CD4-positive, alpha-beta T cell treated with Interleukin-4 for 1 hour (primary cell): ENCODE measurements at places on chromosomes 12 and 14.

DNA sequence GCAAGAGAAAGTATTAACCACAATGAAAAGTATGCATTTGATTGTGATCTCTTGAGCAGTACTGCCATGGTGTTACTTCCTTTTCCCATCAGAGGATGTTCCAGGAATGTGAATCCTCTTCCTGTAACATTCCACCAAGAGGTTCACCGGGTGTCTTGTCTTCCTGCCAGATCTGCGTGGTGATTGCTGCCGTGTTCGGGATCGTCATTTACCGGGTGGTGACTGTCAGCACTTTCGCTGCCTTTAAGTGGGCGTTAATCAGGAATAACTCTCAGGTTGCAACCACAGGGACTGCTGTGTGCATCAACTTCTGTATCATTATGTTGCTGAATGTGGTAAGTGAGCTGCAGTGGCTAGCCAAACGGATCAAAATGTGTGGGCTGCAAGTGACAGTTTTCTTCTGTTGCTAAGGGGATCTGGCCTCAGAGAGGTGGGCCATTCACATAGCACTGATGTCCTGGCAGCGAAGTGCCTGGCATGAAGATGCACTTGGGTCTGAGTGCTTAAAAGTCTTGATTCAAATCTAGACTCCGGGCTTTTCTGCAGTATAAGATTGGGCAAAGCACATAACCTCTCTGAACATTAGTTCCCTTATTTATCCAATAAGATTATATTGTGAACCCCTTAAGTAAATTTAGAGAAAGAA, 123.4 kb downstream of the SLC5A8 start:
- no peak for DNase-seq

- no peak for DNase-seq
These were observed 56.4 kb downstream of the PITPNM2 start for GRCh38 chr12:123094349-123095077.

GRCh38 chr12:13133886-13134285, 30.4 kb upstream of the GSG1 start:
- no peak for DNase-seq

DNA sequence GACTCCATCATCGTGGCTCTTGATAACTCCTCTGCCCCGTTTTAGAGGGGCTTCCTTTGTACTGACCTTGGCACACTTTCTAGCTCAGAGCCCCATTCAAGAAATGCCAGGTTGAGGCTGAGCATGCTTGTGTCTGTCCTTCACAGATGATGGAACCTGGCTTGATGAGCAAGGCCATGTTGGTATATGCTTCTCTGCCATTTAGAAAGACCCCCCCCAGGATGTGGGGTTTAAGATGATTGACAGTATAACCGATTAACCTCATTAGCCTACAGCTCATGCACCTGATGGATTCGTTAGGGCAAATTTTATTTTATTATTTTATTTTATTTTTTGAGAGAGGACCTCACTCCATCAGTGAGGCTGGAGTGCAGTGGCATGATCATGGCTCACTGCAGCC, 21.0 kb downstream of the BATF start:
- no peak for DNase-seq

- DNase-seq = no peak
These were observed 8.6 kb downstream of the INF2 start for GRCh38 chr14:104697892-104698583.

DNA sequence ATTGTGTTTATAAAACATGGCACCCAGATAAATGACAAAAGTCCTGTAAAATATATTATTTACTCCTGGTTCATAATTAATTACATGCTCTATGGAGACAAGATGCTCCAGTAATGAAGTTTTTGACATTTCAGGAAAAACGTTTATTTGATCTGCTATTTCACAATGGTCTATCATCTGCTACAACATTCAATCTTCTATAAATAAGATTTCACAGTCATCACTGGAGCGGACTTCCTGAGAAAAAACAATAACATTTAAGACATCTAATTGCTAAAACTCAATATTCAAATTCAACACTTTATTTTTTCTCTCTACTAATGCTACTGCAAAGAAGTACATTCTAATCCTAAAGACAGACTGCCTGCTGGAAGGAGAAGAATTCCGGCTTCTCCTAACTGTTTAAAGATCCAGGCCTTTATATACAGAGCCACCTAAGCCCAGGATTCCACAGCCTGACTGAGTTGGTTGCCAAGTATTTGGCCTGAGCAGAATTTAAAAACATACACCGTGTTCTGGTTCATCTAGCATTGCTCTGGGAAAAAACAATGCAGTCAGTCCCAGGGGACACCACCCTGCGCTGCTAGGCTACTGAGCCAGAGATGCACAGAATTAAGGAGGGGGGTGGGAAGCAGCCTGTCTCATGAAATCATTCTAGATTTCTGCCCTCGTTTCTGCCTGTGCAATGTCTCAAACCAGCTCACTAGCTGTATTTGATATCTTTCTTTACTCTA, 58.0 kb downstream of the TMTC1 start:
- DNase-seq = no peak

GRCh38 chr12:127987199-127987901, 279.6 kb upstream of the TMEM132C start:
- no peak for DNase-seq

DNA sequence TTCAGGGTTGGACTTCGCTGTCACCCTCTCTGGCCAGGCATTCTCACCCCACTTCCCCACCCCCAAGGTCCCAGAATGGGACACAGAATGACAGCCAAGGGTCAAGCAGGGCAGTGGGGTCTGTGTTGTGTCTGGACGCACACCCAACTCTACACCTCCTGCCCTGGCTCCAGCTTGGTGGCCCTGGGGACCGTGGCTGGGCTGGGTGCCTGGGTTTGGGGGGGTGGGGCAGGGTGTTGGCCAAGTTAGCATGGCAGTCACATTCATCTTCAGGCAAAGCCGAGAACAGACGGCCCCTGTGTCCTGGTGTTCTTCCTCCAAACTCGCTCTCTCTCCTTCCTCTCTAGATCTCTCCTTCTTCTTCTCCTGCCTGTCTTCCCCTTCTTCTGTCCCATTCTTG, 5.6 kb downstream of the LRP1 start:
- no peak for DNase-seq

- peak; percentile 48 for DNase-seq
These were observed 2.7 kb downstream of the DYRK2 start for GRCh38 chr12:67651132-67651695.

DNA sequence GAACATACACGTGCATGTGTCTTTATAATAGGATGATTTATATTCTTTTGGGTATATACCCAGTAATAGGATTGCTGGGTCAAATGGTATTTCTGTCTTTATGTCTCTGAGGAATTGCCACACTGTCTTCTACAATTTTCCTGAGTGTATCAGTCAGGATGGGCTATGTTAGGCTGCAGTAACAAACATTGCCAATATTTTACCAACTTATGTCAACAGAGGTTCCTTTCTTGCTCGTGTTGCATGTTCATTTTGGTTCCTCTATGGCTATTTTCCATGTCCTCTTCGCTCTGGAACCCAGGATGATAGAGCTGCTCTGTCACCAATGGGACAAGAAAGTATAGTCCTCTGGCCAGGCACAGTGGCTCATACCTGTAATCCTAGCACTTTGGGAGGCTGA, 86.7 kb downstream of the ZNF664 start:
- DNase-seq = no peak

DNA sequence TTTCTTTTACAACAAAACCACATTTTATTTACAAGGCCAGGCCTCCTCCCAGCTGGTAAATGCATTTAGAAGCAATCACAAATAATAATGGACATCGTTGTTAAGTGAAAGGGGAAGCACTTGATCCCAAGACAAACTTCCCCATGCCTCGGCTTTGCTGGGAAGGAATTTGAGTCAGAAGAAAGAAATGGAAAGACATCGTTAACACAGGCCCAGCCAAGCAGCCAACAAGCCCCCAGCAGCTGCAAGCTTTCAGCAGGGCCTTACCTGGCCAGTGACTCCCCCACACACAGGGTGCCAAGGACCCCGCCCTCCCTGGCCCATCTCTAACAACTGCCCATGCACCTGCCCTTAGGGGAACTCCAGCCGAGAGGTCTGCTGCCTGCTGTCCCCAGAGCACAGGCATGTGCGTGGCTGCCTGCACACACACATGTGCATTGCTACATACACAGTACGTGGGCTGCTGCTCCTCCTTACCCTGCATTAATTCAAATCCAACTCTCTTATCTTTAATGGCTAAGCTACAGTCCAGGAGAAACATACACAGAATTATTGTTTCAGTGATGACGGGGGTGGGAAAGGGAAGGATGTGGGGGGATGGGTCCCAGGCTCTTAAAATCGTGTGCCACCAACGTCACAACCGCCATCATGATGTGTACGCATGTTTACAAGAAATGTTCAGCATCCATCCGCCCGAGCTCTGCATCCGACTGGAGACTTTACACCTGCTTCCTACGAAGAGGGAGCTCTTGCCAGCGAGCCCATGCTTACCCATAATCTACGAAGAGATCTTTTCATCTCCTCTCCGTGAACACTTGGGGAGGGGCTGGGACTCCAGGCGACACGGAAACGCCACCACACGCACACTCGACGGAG, 9.8 kb downstream of the BCL11B start:
- DNase-seq = peak; percentile 93

- DNase-seq = no peak
These were observed 151.6 kb downstream of the KICS2 start for GRCh38 chr12:64070454-64070853.

GRCh38 chr12:96769400-96769799, 137.7 kb upstream of the NEDD1 start:
- DNase-seq = no peak

GRCh38 chr12:3363608-3364007, 127.4 kb upstream of the PRMT8 start:
- DNase-seq = peak; percentile 52

GRCh38 chr14:24908592-24909236, 141.2 kb downstream of the STXBP6 start:
- no peak for DNase-seq

- no peak for DNase-seq
These were observed 89.4 kb downstream of the ATP23 start for GRCh38 chr12:58030566-58031279.

- DNase-seq = no peak
These were observed 235.0 kb downstream of the CRADD start for GRCh38 chr12:93912086-93912733.

DNA sequence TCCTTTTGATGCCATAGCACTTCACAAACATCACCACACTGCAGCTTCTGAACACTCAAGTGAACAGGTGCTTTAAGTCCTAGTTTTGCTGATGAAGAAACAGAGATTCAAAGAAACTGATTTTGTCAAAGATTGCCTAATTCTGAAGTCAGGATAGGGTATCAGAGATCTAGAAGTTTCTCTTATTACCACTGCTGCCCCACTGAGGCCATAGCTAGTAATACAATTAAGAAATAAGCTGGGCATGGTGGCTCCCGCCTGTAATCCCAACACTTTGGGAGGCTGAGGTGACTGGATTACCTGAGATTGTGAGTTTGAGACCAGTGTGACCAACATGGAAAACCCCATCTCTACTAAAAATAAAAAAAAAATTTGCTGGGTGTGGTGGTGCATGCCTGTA, 458.3 kb upstream of the SEL1L start:
- no peak for DNase-seq

DNA sequence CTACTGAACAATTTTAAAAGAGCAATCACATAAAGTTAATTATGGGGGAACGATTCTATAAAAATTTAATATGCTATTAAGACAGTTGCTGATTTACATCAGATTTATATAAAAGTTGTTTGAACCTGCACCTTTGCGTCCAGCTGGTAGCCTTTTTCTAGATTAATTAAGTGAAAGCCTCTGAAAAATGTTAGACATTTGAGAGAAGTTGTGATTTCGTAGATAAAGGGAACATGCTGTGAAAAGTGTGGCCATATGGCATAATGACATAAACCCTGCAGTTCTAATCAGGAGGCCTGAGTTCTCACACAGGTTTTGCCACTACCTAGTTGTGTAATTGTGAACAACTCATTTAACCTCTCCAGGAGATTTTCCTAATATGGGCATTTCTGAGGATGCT, 187.2 kb downstream of the TMTC2 start:
- no peak for DNase-seq

GRCh38 chr12:46260124-46260912, 8.5 kb downstream of the SLC38A1 start:
- DNase-seq = no peak

DNA sequence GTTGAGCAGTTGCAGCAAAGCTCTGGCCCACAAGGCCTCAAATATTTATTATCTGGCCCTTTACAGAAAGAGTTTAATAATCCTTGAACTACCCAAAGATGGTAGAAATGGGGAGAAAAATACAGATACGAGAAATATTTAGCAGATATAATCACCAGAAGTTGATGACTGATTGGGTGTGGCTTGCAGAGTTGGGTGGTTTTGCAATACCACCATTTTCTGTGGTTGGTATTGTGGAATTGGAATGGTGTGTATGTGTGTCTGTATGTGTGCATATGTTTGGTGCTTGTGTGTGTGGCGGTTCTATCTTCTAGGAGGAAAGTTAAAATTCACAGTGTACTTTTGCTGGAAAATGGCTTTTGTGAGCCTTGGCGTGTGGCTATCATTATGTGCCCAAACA, 85.4 kb upstream of the MANSC4 start:
- DNase-seq = no peak

DNA sequence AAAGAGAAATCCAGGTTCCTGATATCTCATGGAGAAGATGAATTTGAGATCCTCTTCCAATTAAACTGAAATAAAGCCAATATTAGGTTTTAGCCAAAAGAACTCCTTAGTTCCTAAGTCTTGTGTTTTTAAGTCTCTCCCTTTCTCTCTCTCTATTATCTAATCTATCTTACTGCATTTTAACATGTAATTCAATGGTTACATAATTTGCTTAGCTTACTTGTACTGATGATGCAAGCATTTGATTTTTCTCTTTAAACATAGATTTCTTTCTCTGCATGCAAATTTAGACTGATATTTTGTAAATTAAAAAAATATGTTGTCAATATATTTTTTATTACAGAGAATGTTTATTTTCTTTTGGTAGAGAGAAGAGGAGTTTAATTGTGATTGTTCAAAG, 78.2 kb downstream of the MIPOL1 start:
- DNase-seq = no peak

DNA sequence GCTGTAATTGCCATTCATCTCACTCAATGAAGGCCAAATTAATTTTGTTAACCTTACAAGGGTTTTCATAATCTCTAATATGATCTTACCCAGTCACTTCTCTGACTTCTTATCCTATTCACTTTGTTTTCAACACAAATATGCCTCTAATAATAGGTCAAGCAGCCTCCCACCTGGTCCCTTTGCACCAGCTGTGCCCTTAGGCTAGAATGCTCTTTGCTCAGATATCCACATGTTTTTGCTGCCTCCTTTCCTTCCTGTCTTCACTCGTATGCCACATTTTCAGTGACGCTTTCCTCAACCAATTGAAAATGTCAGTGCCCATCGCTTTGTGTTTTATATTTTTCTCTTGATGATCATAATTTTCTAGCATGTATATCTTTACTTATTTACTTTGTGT, 106.4 kb upstream of the SYT10 start:
- no peak for DNase-seq

DNA sequence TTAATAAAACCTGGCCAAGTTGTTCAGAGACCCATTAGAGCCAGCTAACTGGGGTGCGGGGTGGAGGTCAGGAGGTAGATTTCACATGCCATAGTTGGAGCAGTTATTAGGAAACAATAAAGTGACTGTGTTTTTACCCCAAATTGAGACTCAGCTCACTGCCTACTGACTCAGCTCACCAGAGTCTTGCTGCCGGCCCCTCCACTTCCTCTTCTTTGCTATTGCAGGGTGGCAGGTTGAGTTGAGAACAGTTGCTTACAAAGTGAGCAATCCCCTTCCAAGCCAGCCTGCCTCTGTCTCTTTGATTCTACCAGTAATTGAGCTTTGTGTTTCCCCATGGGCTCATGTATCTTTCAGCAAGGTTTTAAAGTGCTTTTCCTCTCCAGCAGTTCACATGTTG, 12.9 kb downstream of the ST8SIA1 start:
- peak; percentile 30 for DNase-seq
